ENCODE measurements at places on chromosomes 12 and 14. TPM values are rescaled to one million over a fixed set of nuclear protein-coding genes. Genes with fewer than 3 reads are reported as not detected.

DNA sequence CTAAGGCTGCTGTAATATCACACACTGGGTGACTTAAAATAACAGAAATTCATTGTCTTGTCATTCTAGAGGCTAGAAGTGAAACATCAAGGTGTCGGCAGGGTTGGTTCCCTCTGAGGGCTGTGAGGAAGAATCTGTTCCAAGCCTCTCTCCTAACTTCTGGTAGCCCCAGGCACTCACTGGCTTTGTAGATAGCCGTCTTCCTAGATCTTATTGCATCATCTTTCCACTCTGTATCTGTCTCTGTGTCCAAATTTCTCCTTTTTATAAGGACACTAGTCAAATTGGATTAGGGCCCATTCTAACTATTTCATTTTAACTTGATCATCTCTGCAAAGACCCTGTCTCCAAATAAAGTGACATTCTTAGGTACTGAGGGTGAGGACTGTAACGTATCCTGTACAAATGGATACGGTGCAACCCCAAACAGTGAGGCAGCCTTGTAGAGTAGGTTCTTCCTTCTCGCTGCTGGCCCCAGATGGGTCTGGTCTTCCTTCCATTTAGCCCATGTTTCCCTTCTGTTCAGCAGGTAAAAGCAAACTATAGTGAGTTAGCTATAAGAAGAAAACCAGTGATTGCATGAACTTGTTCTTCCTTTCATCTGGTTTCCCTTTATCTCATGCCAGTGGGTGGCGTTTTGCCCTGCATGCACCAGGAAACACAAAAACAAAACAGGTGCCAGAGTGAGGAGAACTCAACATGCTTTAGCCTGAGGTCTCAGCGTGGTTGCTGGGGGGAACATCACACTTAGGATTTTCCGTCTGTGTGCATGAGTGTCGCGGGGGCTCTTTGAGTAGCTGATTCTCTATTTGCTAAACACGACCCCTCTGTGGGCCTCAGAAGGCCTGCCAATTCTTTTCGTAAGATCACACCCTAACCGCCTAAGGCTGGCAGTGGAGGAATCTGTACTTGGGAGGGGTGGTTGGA is 19.5 kb downstream of the TTC9 start:
- DNase-seq: no peak

DNA sequence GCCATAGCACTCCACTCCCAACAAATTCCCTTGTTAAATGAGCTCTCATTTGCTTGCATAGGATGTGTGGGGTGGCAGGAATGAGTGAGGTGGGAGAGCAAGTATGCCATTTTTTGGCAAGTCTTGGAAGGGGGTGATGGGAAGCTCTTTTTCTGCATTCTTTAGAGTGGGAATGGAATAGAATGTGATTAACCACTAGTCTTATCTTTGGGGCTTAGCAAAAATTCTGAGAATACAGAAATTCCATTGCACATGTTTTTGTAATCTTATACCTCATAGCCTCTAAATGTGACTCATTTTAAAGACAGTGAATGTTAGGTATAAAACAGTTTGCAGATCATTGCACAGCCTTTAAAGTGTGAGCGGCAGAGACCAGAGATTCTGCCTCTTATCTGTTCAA is 28.4 kb upstream of the NEDD1 start:
- DNase-seq: peak; percentile 61

DNA sequence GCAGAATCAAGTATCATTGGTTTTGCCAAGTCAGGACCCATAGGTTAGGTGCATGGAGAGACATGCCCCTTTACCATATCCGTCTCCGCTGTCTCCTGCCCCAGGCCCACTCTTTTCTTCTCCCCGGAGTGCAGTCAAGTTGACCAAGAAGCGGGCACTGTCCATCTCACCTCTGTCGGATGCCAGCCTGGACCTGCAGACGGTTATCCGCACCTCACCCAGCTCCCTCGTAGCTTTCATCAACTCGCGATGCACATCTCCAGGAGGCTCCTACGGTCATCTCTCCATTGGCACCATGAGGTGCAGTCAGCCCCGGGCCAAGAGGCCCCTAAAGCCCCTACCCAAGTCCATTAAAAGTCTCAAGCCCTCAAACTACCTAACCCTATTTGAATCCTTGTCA is 5.0 kb downstream of the GLI1 start:
- no peak for DNase-seq

- DNase-seq: no peak
Observed at GRCh38 chr14:75864352-75864751, 117.4 kb downstream of the TGFB3 start.

- no peak for DNase-seq
Observed at GRCh38 chr12:70787612-70788011, 132.9 kb downstream of the PTPRR start.

GRCh38 chr12:118355843-118356242 is 16.9 kb downstream of the TAOK3 start:
- DNase-seq: no peak

The IRAK3 gene
- polyA plus RNA-seq: 3.1 TPM

- DNase-seq: no peak
Observed at GRCh38 chr14:51512316-51512715, 139.4 kb upstream of the FRMD6 start.

- no peak for DNase-seq
Observed at GRCh38 chr14:35747379-35747778, 61.7 kb downstream of the RALGAPA1 start.

DNA sequence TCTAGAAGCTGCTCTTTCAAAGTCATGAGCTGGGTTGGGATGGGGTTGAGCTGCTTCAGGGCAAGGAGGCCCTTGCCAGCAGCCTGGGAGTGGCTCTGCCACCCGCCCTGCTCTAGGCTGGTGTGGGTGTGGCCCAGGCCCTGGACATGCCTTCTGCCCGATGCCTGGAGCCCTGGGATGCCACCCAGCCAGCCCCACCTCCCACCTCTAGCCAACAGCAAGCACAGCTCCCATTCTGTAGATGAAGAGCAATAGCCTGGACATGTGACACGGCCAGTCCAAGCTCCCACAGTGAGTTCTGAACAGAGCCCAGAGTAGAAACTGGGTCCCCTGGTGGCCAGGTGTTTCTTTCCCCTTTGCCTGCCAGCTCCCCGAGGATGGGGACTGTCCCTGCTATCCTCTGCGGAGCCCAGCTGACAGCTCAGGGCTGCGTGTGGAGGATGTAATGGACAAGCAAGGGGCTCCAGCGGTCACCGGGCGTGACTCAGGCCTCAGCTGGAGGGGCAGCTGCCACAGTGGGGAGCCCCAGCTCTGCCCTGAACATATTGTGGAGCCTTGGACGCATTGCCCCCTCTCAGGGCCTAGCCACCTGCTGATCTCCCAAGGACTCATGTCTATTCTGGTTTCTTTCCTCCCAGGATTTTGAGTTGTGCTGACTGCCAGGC is 165.2 kb downstream of the TSPAN9 start:
- DNase-seq: no peak

- no peak for DNase-seq
Observed at GRCh38 chr12:90858252-90858651, 96.7 kb downstream of the CCER1 start.

The TAS2R31 gene
- polyA plus RNA-seq: 0.29 TPM

The PLA2G1B gene
- polyA plus RNA-seq: not detected

- no peak for DNase-seq
Observed at GRCh38 chr14:68749487-68750475, 43.1 kb downstream of the ZFP36L1 start.

DNA sequence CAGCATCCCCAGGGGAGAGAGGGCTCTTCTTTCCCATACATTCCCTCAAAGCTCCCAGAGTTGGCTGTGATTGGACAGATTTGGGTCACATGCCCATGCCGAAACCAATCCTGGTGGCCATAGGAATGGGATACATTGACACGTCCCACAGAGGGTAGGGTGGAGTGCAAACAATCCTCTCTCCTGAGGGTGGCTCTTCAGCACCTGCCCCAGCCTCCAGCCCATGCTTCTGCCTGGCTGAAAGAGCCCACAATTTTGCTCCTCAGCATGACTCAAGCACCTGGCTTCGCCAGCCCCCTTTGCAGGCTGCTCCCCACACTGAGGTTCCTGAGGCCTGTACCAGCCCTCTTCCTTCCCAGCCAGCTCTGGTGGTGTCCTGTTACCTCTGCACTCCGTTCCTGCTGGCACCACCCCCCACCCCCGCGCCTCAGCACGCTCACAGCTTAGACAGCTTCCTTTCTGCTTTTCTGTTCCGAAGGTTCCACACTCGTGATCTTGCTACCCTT is 71.7 kb downstream of the CCDC92 start:
- no peak for DNase-seq

DNA sequence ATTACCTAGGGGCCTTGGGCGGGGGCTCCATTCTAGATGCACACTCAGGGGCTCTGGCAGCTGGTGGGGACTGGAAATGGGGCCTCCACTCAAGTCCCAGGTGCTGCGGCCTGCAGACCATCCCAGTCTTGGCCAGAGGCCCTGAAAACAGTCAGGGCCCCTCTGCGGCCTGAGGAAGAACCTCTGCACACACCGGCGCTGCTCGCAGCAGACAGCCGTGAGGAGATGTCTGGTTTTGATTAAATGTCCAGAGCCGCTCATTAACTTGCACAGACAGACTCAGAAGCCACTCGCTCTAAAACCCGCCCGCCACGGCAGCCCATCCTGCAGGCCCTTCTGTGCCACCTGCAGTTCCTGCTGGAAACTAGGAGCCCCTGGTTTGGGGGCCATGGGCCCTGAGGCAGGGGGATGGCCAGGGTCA is 36.4 kb upstream of the NCOR2 start:
- no peak for DNase-seq

- DNase-seq: peak; percentile 41
Observed at GRCh38 chr12:2076196-2076570, 23.4 kb downstream of the CACNA1C start.

DNA sequence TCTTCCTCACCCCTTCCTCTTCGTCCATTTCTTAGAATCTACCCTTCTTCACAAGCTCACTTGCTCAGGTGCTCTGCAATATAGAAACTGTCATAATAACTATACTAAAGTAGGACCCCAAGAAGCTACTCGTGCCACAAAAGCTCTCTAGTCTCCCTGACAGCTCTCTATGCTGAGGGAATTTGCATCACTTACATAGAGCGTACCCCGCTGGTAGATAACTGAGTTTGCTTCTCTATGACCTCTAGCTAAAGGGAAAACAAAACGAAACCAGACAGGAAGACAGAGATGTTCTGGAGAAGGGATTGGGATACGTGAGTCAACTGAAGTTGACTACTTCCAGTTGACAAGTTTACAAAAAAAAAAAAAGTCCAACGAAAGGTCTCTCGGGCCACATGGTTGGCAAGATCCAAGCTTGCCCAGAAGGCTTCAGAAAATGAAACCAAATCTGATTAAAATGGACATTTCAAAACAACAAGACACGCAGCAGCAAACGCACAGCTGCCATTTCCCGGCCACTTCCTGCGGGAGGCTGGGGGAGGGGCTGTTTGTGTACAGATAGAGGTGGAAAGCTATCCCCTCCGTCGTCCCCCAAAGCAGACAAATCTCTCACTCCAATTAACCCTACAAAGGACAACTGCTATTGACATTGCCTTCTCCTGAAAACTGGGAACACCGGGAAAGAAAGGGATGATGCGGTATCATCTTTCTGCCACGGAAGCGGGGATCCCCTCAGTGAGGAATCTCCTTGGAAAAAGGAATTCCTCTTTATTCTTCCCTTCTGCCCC is 1.3 kb downstream of the BAZ2A start:
- no peak for DNase-seq

GRCh38 chr14:52939427-52939826 is 11.4 kb downstream of the FERMT2 start:
- DNase-seq: no peak

The CALCOCO1 gene
- polyA plus RNA-seq: 170 TPM

GRCh38 chr14:69938751-69939150 is 59.5 kb downstream of the SMOC1 start:
- DNase-seq: no peak

GRCh38 chr12:89234324-89235114 is 117.8 kb downstream of the DUSP6 start:
- no peak for DNase-seq

GRCh38 chr14:61811882-61812346 is 49.7 kb downstream of the SNAPC1 start:
- DNase-seq: no peak

- no peak for DNase-seq
Observed at GRCh38 chr12:82996168-82996812, 309.6 kb downstream of the TMTC2 start.

The KCNC2 gene
- not detected for polyA plus RNA-seq

The MYF6 gene
- polyA plus RNA-seq: 0.06 TPM

- DNase-seq: no peak
Observed at GRCh38 chr14:25049568-25050268, at the start of gene STXBP6. Gene STXBP6 (minus strand): TSS chr14:25050147. CDS start chr14:24974818, 75,329 bp downstream.

- DNase-seq: no peak
Observed at GRCh38 chr12:53060721-53061276, 10.9 kb downstream of the TNS2 start.

The TAS2R13 gene
- not detected for polyA plus RNA-seq

The WNK1 gene
- 45.2 TPM for polyA plus RNA-seq

DNA sequence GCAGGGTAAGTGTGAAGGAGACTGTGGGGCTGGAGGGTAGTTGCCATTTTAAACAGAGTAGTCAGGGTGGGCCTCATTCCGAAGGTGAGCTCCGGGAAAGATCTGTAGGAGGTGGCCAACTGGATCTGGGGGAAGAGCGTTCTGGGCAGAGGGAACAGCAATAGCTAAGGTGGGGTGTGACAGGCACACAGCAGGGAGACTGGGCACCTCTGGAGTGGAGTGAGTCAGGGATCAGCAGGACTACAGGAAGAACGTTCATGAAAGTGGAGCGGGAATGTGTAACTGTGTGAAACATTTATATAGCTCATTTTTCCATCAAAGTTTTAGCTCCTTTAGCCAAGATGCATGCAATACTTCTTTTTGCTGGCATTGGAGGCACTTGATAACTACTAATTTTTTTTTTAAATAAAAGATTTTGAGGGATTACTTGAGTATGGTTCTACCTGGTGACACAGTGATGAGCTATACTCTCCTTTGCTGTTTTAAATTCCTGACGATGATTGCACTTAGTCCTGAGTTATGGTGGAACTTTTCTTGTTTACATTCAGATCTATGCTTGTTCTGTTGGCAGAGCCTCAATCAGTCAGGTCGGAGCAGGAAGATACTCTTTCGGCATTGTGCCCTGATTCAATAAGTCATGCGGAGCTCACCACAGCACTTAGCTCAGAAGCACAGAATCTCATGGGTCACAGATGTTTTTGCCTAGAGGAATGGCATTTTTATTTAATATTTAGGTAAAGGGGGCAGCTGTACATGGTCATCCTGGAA is 106.4 kb downstream of the WIF1 start:
- DNase-seq: no peak

The NR4A1 gene
- 18.6 TPM for polyA plus RNA-seq

DNA sequence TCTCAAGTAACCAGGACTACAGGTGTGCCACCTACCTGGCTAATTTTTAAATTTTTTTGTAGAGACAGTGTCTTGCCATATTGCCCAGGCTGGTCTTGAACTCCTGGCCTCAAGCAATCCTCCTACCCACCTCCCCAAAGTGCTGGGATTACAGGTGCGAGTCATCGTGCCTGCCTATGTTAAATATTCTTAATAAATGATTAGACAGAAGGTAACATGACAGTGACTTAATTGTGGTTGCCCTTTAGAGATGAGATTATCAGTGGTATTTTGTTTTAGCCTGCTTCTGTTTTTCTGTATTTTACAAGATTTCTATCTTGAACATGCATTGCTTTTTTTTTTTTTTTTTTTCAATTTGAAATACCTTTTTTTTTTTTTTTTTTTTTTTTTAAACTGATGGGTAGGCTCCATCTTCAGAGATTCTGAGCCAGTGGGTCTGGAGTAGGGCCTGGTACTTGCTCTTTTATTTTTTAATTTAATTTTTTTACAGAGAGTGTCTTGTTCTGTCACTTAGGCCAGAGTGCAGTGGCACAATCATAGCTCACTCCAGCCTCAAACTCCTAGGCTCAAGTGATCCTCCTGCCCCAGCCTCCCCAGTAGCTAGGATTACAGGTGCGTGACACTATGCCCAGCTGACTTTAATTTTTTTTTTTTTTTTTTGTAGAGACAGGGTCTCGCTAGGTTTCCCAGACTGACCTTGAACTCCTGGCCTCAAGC is 88.4 kb downstream of the BORCS5 start:
- DNase-seq: no peak

- DNase-seq: no peak
Observed at GRCh38 chr14:99562856-99563748, 40.9 kb downstream of the CCDC85C start.
